NCI-H2107 (cell line): ENCODE measurements at places on chromosomes 1 and 21.

DNA sequence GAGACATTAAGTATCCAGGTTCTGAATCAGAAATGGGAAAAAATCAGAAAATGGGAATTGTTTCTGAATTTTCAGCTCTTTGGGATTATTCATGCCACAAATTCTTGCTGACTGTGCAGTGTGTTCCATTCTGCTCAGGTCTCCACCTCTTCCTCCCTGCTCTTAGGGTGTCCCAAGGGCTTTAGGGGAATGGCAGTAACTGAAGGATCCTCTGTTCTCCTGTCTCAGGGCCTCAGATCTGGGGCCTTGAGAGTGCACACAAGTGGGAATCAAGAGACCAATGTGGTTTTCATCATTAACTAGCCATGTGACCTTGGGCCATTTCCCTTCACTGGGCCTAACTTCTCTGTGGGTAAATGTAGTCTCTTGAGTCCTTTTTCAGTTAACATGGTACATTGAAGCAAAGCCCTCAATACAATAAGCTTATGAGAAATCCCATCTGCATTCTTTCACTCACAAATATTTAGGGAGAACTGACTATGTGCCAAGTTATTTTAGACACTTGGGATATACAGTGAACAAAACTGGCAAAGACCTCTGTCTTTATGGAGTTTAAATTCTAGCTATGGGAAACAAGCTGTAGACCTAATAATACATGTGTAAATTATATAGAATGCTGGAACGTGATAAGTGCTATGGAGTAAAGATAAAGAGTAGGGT, 75.7 kb upstream of the SPATA6 start:
- DNase-seq: no peak

- DNase-seq: no peak
These were observed 4.2 kb upstream of the C1orf141 start for GRCh38 chr1:67138813-67139499.

GRCh38 chr1:48808496-48808895, 31.8 kb upstream of the BEND5 start:
- no peak for DNase-seq

DNA sequence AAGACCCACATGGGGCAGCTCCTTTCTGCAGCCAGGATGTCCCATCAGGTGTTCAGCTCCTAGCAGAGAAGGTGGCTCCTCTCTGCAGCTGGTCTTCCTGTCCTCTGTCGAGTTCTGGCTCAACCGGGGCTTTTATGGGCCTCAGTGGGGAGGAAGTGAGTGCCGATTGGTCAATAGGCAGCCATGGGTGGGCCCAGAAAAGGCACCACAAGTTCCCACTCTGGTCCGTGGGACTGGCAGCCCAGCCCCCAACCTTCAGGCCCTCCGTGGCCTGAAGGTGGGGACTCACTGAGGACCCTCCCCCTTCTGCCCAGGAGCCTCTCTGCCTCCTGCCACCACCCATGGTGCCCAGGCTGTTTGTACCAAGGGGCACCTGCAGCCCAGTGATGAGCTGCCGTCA, 161.7 kb upstream of the DUSP10 start:
- DNase-seq: no peak

DNA sequence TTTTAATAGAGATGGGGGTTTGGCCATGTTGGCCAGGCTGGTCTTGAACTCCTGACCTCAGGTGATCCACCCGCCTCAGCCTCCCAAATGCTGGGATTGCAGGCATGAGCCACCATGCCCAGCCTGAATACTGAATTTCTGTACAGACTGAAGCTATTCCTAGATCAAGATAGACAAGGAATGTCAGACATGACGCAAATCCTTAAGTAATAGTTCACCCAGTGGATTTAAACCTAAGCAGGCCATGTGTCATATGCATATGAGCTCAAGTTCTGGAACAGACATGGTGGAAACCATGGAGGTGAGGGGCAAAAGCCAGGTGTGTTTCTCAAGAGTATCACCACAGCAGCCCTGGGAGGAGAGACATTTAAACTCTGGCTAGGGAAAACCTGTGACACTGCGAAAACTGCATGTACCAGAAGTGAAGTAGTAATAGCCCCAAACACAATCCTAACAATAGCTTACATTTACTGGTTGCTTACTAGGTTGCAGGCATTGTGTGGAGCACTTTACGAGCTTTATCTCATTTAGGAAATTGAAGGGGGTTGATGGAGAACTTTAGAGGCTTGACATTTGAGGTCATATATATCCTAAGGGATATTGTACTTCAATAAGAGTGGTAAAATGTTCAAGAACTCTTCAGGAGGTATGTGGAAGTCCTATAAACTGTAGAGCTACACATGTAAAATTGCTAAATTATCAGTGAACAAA, 31.7 kb upstream of the MAN1A2 start:
- no peak for DNase-seq

DNA sequence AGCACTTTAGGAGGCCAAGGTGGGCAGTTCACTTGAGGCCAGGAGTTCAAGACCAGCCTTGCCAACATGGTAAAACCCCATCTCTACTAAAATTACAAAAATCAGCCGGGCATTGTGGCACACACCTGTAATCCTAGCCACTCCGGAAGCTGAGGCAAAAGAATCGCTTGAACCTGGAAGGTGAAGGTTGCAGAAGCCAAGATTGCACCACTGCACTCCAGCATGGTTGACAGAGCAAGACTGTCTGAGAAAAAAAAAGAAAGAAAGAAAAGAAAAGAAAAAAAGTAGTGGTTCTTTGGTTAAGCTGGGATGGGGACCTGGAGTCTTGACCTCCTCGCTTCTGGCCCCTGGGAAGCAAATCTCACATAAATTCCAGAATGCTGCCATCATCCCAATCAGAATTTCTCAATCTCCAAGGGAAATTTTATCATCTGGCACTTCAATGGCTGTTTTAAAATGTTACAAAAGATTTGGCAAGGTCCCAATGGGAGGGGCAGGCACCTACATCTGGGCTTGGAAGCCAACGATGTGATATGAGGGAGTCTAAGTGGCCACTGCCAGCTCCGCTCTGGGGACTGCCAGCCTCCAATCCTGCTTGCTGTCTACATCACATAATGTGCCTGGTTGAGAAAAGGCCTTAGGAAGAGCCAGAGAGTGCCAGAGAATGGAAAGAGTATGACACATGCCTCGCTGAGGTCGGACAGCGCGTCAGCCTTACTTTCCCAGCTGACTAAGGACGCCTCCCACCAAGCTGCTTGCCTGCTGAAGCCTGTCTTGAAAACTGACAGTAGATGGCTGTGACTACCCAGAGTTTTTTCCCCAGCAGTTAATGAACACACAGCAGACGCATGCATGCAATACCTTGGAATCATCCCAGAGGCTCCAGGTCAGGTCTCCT, 42.1 kb upstream of the SRP9 start:
- DNase-seq: no peak

DNA sequence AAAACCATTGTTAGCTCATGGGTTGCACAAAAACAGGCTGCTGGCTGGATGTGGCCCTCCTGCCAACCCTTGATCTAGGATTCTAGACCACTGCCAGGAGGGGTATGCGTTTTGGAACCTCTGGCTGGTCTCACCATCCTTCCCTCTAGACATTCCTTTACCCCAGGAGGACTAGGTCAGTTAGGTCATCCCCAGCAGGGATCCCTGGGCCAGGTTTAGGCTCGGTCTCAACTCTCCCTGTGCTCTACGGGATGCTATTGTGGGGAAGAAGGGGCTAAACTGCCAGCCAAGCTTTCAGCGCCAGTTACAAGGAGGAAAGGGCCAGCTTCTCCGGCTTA, 22.7 kb downstream of the SLC2A1 start:
- no peak for DNase-seq

- DNase-seq: no peak
These were observed 52.5 kb downstream of the DISP1 start for GRCh38 chr1:222867316-222867715.

DNA sequence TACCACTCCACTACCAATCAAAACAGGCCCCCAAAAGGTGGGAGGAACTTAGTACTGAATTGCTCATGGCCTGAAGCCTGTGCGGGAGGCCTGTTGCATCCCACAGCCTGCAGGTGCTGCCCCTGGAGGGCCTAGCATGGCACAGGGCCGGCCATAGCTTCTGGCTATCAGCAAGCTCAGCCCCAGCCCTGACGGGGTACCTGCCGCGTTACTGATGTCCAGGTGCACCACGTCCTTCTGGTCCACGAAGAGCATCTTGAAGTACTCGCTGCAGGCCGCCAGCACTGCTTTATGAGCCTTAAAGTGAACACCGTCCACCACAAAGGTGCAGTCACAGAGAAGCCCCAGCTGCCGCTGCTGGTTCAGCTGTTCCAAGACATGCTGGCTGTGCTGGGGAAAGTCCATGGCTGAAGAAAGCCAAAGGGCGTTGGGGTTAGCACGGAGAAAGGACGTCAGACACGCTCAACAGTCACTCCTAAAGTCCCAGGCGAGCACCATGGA, 27.8 kb downstream of the ZBTB17 start:
- no peak for DNase-seq

DNA sequence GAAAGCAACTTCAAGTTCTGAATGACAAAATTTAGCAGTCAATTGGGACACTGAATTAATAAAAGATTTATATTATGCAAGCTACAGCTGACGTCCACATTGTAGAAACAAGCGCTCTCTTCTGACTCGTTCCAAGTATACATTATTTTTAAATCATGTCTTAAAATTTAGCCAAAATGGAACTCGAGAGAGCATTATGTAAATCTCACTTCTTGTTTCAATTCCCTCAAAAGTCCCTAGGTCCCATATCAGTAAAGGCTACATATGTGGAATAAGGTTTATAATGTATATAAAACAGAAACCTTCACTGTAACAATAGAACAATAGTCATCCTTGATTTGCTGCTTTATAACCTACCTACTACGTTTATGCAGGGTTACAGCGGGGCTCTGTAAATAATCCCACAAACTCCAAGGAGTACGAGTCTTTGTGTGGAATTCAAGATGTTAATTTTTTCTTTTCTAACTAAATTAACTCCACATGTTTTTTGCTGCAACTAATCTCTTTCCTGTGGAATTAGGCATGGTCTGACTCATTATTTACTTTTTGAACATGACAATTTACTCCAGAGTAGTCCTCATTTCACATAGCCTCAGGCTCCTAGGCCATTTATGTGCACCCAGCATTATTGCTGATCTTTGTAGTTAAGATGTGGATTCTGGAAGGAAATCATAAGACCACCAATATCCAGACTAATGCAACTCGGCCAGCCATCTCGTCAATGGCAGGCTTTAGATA, 785.1 kb downstream of the LTN1 start:
- no peak for DNase-seq

DNA sequence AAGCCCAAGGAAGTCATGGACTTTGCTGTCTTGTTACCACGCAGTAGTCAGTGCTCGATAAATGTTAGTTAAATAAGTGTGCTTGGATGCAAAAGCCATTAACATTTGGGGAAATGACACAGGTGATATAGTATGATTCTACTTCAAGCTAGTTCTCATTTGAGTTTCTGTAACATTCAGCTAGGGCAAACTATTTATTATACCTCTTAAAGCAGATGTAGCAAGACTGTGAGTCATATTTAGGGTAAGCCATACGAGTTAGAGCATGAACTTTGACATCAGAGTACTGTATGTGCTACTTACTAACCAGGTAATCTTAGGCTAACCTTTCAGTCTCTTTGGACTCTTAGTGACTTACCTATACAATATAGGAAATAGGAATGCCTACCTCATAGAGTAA, 21.0 kb downstream of the CLCA4 start:
- no peak for DNase-seq
